ENCODE measurements at places on chromosomes 1 and 21.

- no peak for DNase-seq
Observed at GRCh38 chr21:17501107-17502006, 11.5 kb upstream of the CXADR start.

DNA sequence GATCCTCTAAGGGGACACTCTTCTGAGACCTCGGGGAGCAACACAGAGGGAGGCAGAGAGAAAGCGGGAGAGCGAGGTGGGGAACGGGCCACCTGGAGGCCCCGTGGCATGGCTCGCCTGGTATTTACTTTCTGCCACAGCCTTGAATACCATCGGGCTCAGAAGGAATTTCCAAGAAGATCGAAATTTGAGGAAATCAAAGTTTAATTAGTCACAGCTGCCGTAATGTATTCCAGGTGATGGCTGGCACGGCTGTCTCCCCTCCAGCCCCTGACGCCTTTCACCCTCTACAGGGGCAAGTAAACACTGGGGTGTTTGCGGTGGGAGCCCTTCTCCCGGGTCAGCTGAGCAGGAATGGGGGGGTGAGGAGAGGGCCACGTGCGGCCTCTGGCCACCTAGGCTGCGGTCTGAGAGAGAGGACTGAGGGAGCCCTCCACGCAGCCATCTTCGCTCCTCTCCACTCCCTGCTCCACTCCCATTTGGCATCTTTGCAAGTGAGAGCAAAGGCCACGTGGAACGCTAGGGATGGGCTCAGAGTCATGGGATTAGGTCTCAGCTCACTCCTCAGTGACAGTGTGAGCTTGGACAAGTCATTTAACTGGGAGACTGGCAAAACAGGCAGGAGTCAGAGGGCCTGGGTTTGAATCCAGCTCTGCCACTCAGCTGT is 125.2 kb downstream of the SYF2 start:
- DNase-seq, result no peak

GRCh38 chr1:162187687-162188276 is 118.3 kb downstream of the NOS1AP start:
- DNase-seq, result no peak

GRCh38 chr1:218996362-218996761 is 177.3 kb upstream of the LYPLAL1 start:
- DNase-seq, result no peak

GRCh38 chr1:190699165-190699564 is 221.5 kb upstream of the BRINP3 start:
- DNase-seq, result no peak

DNA sequence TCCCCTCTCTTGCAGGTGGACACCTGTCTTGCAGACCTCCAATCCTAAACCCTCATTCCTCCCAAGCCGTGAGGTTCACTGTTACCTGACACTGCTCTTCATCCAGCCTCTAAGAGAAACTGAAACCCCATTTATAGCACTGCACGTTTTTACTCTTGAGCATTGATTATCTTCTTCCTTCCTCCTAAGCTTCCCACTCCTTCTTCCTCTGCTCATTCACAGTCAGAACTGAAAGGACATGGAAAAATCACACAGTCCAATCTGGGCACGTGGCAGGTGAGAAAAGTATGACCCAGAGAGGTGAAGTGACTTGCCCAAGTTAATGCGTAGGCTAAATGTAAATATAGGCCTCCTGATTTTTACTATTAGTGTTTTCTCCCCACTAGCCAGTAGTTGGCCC is 43.4 kb upstream of the SLC2A1 start:
- DNase-seq, result no peak

- no peak for DNase-seq
Observed at GRCh38 chr1:20603504-20604464, 14.9 kb downstream of the CDA start.

DNA sequence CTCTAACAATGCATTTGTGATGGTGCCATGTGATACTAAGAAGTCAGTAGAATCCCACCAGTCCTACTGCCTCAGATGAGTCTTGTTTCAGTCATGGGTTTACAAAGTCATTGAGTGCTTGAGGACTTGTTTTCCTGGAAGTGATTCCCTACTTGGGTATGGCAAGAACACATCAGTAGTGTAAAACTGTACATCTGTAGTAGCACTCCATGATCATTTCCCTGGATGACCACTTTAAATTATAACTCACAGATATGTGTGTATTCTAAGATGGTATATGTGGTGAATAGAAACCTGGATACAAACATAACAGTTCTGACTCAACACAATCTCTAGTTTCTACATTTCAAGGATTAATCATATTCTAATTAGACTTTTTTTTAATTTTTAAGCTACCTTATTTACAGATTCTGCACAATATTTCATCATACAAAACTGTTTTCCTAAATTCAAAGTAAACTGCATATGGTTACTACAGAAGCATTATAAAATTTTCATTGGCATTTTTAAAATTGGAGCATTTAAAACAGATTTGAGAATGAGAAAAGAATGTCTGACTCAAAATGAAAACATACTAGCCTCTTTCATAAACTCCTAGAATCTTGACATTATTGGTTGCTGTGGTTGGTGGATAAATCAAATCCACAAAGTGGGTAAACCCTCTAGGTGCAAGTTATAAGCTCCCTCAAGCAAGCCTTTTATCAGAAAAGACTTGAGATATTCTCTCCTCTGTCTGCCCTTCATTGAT is 6.8 kb upstream of the PSMG1 start:
- no peak for DNase-seq

- no peak for DNase-seq
Observed at GRCh38 chr1:13965770-13966398, 265.9 kb downstream of the PRDM2 start.

- no peak for DNase-seq
Observed at GRCh38 chr1:10637400-10637799, 159.0 kb downstream of the CASZ1 start.

- DNase-seq, result no peak
Observed at GRCh38 chr21:25870084-25870483, 135.3 kb downstream of the GABPA start.

DNA sequence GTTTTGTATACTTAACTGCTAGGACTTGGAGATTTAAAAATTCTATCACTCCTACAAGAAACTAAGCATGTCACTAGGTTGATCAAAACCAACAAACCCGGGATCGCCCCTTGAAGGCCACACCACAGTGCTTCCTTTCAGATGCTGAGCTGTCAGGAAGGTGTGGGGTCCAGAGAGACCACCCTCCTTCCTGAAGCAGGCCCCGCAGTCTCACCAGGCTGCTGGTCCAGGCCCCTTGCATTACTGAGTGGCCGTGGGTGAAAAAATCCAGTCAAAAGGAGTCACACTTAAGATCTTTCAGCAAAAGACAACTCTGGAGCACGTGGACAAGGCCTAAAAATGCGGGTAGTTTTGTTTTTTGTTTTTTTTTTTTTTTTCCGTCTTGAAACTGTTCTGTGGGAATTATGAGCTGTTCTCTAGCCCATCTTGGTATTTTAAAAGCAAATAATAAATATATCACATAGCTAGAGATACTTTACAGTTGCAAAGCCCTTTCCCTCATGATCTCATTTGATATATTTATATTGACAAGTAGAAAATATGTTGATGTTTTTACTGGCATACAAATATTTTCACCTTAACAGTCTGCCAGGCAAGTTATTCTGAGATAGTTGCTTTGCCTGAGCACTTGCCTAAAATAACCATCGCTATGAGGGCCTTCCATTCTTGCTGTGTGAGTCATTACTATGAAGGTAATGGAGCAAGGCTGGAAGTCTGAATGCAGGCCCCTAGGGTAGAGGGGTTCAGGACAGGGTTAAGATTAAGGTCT is 73.1 kb upstream of the EDEM3 start:
- DNase-seq, result no peak

GRCh38 chr21:32570456-32570855 is 14.9 kb downstream of the TCP10L start:
- no peak for DNase-seq

DNA sequence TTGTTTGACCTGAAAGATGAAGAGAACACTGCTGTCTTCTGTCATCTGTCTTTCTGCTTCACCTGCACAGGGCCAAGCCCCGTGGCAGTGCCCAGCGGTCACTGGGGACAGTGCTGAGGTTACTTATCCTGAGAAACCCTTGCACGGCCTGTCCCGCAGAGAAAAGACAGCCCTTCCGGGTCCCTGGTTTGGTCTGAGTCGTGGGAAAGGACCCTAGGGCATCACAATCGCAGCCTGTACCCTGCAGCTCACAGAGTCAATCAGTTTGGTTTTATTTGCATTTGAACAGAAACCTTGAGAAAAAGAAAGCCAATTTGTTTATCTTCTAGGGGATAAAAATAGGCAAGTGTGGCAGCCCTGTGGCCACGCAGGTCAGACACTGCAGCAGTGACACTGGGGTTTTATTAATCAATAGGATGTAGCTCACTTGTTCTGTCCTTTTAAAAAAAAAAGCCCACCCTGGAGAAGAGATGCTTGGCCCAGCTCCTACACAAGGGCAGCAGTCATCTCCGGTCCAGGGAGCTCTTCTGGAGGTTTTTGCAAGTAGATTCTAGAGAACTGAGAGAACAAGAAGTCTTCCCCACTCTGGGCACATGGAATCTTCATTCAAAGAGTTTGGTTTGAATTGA is 120.0 kb downstream of the PEX14 start:
- DNase-seq, result no peak

DNA sequence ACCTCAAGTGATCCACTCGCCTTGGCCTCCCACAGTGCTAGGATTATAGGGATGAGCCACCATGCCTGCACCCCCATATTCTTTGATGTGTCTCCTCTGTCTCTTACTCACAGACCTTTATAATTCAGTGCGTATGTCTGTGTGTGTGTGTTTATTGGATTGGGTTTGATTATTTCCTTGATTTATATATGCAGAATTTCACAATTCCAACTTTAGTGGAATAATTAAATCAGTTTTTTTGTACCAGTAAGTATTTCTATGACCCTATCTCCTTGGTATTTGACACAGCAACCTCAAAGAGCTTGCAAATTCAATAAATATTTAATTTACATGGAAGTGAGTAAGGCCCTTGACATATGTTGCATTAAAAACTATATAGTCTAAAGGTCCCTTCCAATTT is 333.9 kb upstream of the ADAMTS5 start:
- DNase-seq, result no peak

- no peak for DNase-seq
Observed at GRCh38 chr1:24481101-24481500, 21.5 kb upstream of the RCAN3 start.

- no peak for DNase-seq
Observed at GRCh38 chr1:67790201-67790692, 43.0 kb downstream of the GNG12 start.

- no peak for DNase-seq
Observed at GRCh38 chr1:223175633-223176032, 32.6 kb upstream of the TLR5 start.

- DNase-seq, result no peak
Observed at GRCh38 chr1:5811419-5811818, 180.8 kb downstream of the NPHP4 start.

GRCh38 chr1:115814685-115815398 is 26.1 kb downstream of the NHLH2 start:
- DNase-seq, result no peak

DNA sequence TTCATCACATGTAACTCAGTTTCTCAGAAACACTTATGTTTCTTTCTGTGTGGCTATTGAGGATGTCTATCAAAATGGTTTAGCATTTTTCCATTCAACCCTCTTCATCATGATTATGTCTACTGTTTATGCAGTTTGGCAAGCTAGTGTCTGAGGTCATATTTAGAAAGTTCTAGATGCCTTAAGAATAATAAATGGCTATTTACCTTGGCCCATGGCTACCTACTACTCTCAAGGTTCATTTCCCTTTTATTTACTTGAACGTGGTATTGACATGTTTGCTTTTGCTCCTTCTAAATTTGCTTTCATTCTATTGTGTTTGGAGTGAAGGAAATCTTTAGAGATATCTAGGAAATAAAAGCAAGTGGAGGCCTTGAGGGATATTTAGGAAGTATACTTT is 193.7 kb upstream of the OLFM3 start:
- DNase-seq, result no peak

DNA sequence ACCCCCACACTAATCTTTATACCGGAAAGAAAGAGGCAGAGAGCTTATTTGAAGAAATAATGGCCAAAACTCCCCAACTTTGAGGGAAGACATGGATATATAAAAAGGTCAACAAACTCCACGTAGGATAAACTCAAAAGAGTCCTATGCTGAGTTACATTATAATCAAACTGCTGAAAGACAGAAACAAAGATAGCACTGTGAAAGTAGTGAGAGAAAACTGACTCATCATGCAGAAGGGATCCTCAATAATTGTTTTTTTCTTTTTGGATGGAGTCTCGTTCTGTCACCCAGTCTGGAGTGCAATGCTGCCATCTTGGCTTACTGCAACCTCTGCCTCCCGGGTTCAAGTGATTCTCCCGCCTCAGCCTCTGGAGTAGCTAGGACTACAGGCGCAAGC is 48.5 kb upstream of the TTC39A start:
- DNase-seq, result no peak

DNA sequence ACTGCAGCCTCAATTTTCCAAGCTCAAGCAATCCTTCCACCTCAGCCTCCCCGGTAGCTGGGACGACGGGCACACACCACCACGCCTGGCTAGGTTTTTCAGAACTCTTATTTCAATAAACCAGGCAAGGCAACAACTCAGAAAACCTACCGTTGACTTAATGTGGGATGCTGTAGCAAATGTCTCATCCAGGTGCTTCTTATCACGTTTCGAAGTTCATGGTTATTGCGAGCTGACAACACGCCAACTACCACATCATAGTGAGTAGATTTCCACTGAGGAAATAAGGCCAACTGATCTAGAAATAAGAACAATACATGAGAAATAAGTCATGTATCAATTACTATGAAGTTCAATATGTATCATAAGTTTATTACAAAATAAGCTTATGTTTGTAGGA is 9.7 kb downstream of the B3GALNT2 start:
- DNase-seq, result no peak

GRCh38 chr1:216929870-216930582 is 206.8 kb upstream of the ESRRG start:
- DNase-seq, result no peak

GRCh38 chr21:19541602-19542001 is 1138.0 kb upstream of the TMPRSS15 start:
- no peak for DNase-seq

GRCh38 chr1:189550498-189550897 is 927.2 kb downstream of the BRINP3 start:
- no peak for DNase-seq

DNA sequence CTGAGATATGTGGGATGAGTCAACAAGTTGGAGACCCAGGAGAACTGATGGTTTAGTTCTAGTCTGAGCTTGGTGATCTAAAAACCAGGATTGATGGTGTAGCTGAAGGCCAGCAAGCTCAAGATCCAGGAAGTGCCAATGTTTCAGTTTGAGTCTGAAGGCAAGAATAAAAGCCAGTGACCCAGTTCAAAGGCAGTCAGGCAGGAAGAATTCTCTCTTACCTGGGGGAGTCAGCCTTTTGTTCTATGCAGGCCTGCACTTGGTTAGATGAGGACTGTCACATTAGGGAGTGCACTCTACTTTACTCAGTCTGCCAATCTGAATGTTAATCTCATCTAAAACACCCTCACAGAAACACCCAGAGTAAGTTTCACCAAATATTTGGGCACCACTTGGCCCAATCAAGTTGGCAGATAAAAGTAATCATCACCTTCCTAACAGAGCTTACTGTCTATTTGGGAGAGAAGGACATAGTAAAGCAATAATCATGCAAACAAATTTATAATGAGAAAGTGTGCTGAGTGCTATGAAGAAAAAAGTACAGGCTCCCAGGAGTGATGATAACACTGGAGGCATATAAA is 63.4 kb downstream of the TSEN15 start:
- no peak for DNase-seq

All from esophagus squamous epithelium (tissue), 5 donors.